Omental fat pad (tissue), 4 donors: ENCODE measurements at places on chromosomes 11 and 22. TPM values are rescaled to one million over a fixed set of nuclear protein-coding genes. Genes with fewer than 3 reads are reported as not detected.

- no peak for DNase-seq
These were observed 1.3 kb downstream of the EIF3M start for GRCh38 chr11:32584921-32585320.

The OR4D6 gene
- not detected for total RNA-seq

DNA sequence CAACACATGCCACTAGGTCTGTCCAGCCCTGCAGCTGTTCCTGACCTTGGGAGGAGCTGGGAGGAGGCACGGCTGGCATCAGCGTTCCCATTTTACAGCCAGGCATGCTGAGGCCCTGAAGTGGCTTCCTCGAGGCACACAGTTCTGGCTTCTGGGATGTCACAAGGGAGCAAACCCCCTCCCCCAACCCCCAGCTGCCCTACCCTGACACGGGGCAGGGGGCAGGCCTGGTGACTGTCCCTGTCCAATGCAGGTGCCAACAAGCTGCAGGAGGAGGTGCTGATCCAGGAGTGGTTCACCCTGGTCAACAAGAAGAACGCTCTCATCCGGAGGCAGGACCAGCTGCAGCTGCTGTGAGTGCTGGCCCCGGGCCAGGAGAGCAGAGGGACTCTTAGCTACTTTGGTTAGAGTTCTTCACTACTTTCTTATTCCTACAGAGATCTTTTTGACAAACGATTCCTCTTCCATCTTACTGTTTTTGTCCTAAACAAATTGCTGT lies 5.3 kb downstream of the KCNK7 start:
- no peak for DNase-seq

The LRRC32 gene
- total RNA-seq, result 18.7 TPM

The IL18BP gene
- total RNA-seq, result 7.3 TPM

The PRR5 gene
- total RNA-seq, result 51.5 TPM

The CFAP300 gene
- total RNA-seq, result 1.0 TPM

DNA sequence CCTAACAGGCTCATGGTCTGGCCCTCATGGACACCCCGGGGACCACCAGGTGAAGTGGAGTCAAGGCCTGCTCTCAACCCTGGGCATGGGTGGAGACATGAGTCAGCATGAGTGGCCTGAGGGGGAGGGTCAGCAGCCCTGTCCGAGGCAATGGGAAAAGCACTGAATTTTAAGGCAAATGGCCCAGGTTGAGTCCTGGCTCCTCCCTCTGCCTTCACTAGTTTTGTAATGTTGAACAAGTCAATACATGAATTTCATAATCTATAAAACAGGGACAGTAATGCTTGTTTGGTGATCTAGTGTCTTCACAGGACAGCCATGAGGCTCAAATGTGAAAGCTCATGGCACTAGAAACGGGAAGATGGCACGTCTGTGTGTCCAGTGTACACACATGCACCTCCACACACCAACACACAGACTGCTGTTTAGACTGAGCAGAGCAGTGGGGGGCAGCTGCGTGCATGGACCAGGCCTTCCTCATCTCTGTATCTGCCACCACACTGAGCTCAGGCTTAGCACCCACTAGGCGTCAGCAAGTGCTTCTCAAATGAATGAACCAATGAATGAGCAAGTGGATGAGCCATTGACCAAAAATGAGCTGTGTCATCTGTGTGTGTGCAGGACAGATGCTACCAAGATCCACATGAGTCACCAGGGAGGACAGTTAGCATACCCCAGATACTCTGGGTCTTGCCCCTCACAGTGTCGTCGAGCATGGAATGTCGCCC lies 63.4 kb downstream of the NRXN2 start:
- DNase-seq, result no peak

DNA sequence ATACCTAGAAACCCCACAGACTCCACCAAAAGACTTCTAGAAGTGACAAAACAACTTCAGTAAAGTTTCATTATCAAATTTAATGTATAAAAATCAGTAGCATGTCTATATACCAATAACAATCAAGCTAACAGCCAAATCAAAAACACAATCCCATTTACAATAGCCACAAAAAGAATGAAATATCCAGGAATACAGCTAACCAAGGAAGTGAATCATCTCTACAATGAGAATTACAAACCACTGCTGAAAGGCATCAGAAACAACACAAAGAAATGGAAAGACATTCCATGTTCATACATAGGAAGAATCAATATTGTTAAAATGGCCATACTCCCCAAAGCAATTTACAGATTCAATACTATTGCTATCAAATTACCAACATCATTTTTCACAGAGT lies 46.0 kb downstream of the PRCP start:
- DNase-seq, result no peak

The CYB5R2 gene
- total RNA-seq, result 11.6 TPM

DNA sequence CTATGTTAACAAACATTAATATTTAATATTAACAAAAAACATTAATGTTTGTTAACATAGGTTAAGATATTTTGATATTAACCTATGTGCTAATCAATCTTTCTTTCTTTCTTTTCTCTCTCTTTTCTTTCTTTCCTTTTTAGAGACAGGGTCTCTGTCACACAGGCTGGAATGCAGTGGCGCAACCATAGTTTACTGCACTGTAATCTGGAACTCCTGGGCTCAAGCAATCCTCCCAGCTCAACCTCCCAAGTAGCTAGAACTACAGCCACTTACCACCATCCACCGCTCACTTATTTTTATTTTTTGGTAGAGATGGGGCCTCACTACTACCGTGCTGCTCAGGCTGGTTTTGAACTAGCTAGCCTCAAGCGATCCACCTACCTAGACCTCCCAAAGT lies 13.2 kb downstream of the SIK3 start:
- no peak for DNase-seq

The GPR83 gene
- 0.09 TPM for total RNA-seq

The RBM14 gene
- total RNA-seq, result 38.3 TPM

DNA sequence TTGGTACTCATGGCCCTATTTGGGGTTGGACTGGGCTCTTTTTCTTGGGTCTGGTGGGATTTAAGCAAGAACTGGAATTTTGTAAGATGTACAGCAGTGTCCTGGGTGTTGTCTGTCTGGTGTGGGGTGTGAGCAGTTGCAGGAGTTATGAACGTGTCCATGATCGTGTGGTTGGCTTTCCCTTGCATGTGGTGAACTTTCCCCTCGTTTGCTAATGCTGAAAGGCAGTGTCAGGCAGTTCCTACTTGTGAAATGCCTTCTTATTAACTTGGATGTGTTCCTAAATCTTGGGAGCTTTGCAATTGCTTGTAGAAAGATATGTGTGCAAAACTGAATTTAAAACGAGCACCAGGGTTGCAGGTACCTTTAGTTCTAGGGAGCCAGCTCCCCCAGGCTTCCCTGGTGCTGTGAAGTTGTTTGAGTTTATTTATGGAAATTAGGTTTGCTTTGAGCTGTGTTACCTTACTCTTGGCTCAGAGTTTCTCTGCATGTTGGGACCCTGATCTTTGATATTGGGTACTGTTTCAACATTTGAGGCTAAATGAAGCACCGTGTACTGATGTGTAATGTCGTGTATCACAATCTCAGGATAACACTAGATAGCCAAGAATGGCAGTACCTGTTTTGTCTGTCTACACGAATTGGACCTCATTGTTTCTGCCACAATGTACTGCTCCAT lies 35.8 kb upstream of the HSD17B12 start:
- DNase-seq, result no peak

The SCGB1A1 gene
- not detected for total RNA-seq

- peak; percentile 82 for DNase-seq
These were observed 562.5 kb downstream of the MN1 start for GRCh38 chr22:27238935-27239510.

The RAB3IL1 gene
- total RNA-seq, result 30.1 TPM

GRCh38 chr11:116732271-116733042 lies 40.3 kb downstream of the BUD13 start:
- no peak for DNase-seq

- no peak for DNase-seq
These were observed 11.6 kb downstream of the ASCL2 start for GRCh38 chr11:2258501-2259465.

The DRAP1 gene
- total RNA-seq, result 53.0 TPM

- no peak for DNase-seq
These were observed 94.6 kb upstream of the PGR start for GRCh38 chr11:101224221-101224620.

DNA sequence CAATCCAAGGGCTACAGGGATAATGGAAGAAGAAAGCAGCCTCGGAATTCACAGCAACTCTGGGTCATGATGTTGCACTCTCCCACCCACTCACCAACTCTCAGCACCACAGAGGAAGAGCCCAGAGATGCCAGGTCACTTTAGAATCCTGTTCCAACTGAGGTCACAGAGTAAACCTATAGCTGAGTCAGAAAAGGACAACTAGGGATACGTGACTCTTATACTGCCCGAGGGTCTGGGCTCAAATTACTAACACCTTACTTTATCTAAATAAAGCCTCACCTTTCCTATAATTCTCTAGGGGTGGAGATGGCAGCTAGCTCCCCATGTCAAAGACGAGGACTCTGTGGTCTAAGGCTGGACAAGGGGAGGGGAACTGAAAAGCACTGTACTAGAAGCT lies 24.6 kb downstream of the IL18BP start:
- DNase-seq, result no peak

GRCh38 chr22:20058989-20059770 lies 20.9 kb upstream of the DGCR8 start:
- no peak for DNase-seq

The OR52I2 gene
- total RNA-seq, result not detected

DNA sequence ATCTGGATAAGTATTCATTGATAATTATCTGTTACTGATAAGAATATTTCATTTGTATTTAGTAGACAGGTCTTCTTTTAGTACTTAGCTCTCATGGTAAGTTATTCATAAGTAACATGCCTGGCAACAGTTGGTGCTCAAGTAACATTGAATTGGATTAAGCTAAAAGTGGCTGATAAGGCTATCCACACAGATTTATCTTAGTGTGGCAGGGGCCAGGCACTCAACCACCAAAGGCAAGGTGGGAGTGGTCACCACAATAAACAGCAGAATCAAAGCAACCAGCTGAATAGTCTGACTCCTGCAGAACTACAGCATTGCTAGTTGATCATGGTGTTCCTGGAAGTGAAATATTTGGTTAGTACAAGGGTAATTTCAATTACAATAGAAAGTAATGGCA lies 33.0 kb upstream of the NARS2 start:
- no peak for DNase-seq

The SLCO2B1 gene
- 81.3 TPM for total RNA-seq

The SLC25A22 gene
- 21.9 TPM for total RNA-seq

DNA sequence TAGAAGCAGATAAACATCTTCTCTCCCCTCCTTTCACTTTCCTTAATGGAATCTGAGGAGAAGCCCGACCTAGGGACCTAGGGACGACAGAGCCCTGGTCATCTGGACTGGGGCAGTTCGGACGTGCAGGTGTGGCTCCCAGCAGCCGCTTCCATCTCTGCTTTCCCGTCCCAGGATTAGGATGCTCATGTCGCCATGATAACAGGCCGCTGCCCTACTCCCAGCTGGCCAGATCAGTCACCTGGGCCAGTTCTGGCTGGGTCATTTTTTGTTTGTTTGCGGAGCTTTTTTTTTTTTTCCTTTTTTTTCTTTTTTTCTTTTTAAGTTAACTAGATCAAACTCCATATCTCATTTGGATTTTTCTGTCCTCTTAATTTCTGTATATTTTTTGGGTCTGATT lies 166.3 kb upstream of the TTC12 start:
- no peak for DNase-seq

The MEI1 gene
- 2.3 TPM for total RNA-seq

- DNase-seq, result no peak
These were observed 24.5 kb downstream of the BID start for GRCh38 chr22:17749605-17750395.
